Stimulated activated CD8-positive, alpha-beta memory T cell treated with anti-CD3 and anti-CD28 coated beads, Interleukin-15, amount 100 ng/mL, for 4 hours (primary cell): ENCODE measurements at places on chromosomes 4 and X.
A peak's percentile ranks its signal among the peaks of the same experiment; 100 is the strongest.

DNA sequence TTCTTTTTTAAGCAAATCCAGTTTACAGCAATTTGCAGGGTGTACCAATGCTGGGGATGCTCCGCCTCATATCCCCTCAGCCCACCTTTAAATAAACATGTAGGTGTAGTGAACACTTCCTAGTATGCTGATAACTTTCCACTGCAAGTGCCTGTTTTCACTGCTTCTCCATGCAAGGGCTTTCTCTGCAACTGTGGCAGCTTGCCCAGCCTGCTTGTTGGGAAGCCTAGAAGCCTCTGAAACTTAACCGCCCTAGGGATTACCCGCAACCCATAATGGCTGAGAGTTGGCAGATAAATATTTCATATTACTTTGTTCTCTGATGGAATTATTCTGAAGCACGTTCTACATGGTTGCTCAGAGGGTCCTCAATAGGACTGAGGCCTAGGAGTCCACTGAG, 253.7 kb upstream of the DDX53 start:
- DNase-seq, result no peak

GRCh38 chr4:177349191-177349590, 39.5 kb downstream of the NEIL3 start:
- no peak for DNase-seq

DNA sequence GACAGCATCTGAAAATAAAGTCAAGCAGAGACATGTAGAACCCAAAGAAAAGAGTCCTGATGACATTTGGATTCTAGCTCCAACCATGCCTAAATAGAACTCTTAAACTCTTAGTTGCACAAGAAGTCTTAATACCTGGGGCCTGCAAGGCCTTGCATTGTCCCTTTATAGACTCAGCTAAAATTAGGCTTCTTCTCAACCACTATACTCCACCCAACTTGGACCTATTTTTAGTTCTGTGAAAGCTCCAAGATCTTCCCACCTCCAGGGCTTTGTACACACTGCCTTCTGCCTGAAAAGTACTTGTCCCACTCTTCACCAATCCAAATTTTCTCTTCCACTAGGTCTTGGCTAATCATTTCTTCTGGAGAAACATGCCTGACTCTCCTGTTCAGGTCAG, 36.5 kb downstream of the PLK4 start:
- no peak for DNase-seq

DNA sequence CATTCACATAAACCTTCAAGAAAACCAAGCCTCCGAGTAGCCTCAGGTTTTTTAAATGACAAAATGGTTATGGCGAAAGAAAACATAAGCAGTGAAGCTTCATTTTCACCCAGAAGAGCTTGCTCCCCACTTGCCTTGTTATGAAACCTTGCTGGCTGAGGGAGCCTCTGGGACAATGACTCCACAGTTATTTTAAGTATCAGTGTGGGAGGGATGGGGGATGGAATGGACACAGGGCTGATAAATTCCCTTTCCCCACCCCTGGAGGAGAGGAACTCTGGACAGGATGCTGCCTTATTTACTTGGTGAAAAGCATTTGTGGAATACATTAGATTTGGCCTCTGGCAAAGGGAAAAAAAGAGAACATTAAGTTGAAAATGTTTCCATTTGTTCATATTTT, 220.7 kb upstream of the CNKSR2 start:
- no peak for DNase-seq

GRCh38 chr4:14289708-14290107, 662.2 kb upstream of the BOD1L1 start:
- no peak for DNase-seq

- DNase-seq, result no peak
Observed at GRCh38 chr4:186832906-186833305, 109.2 kb upstream of the FAT1 start.

- DNase-seq, result no peak
Observed at GRCh38 chrX:93461060-93461459, 212.3 kb downstream of the NAP1L3 start.

- no peak for DNase-seq
Observed at GRCh38 chr4:99754756-99755155, 61.9 kb upstream of the DAPP1 start.

GRCh38 chrX:119398974-119399771, at the start of gene SLC25A43:
Gene SLC25A43, plus strand, starts transcription at chrX:119399336. Its CDS starts 68 bp downstream, at chrX:119399404.
- DNase-seq, result peak; percentile 5

DNA sequence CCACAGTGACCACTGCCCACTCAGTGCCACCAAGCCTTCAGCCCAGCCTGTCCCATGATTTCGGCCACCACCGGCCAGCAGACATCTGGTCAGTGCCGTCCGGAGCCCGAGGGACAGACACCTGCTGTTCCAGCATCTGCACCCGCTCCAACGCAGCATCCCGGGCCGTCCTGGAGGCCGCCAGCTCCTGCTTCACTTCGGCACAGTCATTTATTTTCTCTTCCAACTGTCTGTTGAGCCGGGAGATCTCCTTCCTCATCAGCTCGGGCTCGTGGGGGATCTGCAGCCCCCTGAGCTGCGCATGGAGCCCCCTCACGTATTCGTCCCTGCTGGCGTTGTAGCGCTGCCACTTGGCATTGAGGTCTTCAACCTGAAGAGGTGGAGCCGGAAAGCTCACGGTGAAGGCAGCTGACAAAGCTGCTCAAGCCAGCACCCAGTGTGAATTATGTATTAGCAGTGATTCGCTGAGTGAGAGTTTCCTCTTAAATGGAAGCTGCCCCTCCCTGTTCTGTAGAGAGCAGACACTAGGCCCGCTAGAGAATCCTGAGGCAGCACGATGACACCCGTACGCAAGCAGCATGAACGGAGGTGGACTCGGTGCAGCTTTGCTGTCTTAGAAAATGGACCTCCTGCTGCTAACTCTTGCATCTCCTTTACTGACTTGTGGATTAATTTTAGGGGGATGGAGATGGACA, 11.4 kb downstream of the TNIP2 start:
- DNase-seq, result no peak

- no peak for DNase-seq
Observed at GRCh38 chrX:72349190-72349589, 43.5 kb upstream of the CITED1 start.

GRCh38 chrX:43505769-43506168, 150.3 kb upstream of the MAOA start:
- no peak for DNase-seq

- DNase-seq, result no peak
Observed at GRCh38 chrX:35561985-35562384, 236.2 kb upstream of the MAGEB16 start.

- no peak for DNase-seq
Observed at GRCh38 chr4:15451181-15451865, 18.4 kb upstream of the CC2D2A start.

DNA sequence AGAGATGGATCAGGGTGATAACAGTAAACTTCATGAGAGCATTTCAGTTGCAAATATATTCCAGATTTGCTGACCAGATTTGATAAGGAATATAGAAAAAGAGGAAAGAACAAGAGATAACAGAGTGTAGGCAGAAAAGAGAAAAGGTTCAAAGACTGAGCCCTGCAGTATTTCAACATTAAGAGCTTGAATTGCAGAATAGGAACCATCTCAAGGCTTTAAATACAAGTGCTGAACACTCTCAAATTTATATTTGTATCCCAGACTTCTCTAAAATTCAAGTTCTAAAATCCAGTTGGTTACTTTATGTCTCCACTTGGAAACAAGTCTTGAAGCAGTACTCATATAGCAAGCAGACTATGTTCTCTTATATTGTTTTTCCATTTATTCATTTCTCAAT, 9.7 kb upstream of the MYOZ2 start:
- no peak for DNase-seq

DNA sequence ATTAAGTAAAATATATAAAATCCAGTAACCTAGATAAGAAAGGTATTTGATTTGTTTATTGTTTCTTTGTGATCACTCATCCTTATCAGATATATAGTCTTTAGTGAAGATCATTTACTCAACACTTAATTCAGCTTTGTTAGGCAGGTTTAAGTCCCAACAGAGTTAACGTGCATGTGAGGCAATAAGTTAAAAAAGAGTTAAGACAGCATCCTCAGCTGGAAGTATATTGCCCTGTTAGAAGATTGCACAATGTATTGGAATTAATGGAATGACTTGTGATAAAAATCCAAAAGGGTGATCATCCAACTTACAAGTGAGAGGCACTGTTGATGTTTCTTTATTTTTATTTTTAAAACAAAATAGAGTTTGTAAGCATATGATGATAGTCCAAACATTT, 1162.1 kb downstream of the RAPGEF2 start:
- no peak for DNase-seq

GRCh38 chrX:112889400-112889799, 48.8 kb upstream of the AMOT start:
- no peak for DNase-seq

- DNase-seq, result no peak
Observed at GRCh38 chrX:7163146-7163677, 15.3 kb upstream of the PUDP start.

DNA sequence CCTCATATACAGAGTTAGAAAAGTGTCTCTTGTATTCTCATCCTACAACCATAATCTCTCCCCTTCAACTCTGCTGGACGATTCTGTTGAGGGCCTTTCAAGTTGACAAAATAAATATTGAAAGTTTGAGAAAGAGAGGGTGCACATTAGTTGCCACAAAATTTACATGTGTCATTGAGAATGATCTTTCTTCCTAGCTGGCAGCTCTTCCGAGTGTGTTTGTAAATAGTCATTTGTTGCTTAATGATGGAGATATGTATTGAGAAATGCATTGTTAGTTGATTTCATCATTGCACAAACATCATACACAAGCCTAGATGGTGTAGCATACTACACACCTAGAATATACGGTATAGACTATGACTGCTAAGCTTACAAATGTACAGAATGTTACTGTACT, 632.8 kb upstream of the AMOT start:
- DNase-seq, result no peak

GRCh38 chrX:103628386-103629317, at the start of gene TCEAL1:
Gene TCEAL1, plus strand, starts transcription at chrX:103628975. Its CDS starts 942 bp downstream, at chrX:103629917.
- DNase-seq, result no peak

GRCh38 chr4:101871962-101872676, 81.6 kb downstream of the BANK1 start:
- no peak for DNase-seq

DNA sequence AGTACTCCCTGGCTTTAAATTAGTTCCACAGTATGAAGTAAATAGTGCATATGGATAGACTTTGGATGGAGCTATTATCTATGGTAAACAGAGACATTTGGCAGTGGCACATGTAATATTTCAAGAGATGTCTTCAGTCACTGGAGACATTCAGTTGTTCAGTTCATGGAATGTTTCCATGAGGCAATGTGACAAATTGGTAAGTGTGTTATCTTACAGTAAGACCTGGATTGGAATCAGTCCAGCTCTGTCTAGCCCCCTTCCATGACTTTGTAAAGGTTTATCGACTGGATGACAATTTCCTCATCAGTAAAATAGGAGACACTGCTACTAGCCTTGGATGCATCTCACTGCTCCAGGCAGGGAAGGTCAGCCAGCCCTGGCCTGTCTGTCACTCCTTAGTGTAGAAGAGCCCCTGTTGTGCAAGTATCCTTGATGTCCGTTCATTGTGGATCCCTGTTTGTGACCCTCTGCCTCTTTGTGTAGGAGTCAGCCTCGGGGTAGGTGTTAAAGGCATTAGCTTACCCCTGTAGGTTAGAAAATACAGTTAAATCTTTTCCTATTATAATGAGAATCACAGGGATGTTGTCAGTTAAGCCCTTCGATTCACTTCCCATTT, 335.9 kb downstream of the ANK2 start:
- no peak for DNase-seq

DNA sequence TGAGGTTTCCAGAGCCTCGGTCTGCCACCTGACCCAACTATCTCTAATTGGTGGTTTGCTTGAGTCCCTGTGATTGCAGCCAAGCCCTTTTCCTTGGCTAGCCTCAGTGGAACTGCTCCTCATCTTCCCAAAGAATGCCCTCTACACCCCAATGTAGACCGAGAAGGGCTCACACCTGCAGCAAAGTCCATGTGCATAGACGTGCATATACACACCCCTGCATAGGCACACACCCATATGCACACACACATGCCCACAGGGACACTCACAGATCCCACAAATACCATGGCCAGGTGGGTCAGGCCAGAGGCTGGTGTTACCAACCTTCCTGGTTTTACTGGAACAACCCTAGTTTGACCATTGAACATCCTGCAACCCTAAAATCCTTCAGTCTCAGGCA, 332 bp downstream of the AWAT2 start:
- DNase-seq, result no peak

DNA sequence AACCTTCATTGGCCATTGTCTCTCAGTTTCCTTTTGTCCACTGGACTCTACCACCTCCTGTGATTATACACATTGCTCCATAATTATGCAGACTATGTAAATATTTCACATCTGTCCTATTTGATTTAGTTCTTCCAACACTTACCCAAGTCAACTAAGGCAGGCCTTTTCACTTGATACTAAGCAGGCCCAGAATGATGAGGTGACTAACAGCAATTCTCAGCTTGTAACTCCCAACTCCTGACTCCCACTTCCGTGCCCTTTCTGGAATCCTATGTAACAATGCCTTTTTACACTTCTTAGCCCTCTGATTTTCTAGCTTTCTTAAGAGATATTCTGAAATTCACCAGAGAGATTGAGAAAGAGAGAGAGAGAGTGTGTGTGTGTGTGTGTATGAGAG, 6.6 kb downstream of the PAK3 start:
- DNase-seq, result no peak
